CD4-positive, alpha-beta T cell (primary cell): ENCODE measurements at places on chromosomes 11 and 22. TPM values are rescaled to one million over a fixed set of nuclear protein-coding genes. Genes with fewer than 3 reads are reported as not detected.

GRCh38 chr22:49021926-49022815 is 805.5 kb downstream of the BRD1 start:
- DNase-seq: no peak

DNA sequence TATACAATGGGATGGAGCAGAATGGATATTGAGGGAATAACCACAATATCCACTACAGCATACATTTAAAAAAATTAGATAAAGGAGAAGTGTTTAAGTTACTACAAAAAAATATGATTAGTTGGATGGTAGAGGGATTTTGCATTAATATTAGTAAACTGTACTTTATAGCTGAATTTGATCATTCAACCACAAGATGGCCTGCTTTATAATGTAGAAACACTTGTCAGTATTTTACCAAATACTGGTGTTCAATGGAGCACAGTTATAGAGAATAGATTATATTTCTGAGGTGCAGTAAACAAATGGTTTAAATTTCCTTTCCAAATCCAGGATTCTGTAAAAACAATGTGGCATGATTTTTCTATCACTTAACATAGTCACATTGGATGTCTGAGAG is 818.8 kb upstream of the CHORDC1 start:
- no peak for DNase-seq

GRCh38 chr11:2072551-2073261 is 66.5 kb downstream of the IGF2 start:
- no peak for DNase-seq

- peak; percentile 90 for DNase-seq
Observed at GRCh38 chr11:66619080-66619554, 2.7 kb downstream of the RBM14 start.

SMCO4 gene
- total RNA-seq: 0.30 TPM

HTR3B gene
- total RNA-seq: not detected

DNA sequence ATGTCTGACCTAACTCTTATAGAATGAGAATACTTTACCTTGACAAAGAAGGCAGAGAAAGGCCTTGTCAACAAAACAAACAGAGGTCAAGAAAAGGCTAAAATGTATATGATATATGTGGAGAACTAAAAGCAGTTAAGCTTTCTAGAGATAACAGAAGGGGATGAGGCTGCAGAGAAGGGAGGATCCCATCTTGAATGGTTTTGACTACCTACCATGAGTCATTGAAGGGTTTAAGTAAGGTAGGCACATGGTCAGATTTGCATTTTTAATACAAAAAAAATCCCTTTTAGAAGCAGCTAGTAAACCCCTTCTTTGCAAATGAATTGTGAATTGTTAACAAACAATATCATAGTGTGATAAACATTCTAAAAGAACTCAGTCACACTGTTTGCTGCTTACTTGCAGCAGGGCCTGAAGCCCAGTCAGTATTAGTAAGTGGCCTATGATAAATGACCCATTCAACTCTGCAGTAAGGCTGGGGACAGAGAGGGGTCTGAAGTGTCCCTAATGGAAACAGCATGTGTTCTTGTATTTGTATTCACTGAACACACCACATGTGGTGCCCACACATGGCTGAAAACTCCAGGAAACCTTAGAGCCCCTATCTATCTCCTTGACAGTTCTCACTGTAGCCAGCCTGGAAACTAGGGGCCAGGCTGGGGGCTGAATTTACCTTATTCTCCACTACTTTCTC is 328.8 kb upstream of the PITPNB start:
- no peak for DNase-seq

MMP11 gene
- total RNA-seq: 2.3 TPM

DNA sequence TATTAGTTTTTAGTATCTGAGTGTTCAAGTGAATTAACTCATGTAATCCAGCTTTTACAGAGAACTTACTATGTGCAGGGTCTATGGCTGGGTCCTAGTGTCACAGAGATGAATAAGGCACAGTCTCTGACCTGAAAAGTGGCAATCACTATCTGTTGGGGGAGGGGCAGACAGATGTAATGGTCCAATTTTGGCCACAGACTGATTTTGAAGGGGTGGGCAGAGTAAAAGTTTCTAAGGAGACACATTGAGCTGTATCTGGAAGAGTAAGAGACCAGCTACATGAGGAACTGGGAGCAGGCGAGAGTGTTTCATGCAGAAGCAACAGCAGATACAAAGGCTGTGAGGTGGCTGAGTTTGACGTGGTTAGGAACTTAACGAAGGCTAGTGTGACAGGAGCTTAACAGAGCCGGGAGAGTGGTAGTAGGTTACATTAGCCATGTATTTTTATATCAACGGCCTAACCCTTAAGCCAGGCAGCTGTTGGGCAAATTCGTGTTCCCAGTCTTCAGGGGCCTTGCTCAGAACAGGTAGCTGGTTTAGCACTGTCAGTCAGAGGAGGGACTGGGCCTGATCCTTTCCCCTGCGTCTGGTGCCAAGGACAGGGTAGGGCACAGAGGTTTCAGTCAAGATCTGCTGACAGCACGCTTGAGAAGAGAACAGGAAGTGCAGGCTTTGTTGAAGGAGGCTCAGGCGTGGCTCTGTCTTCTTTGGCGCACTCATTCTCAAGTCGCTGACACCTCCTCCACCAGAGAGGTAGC is 1.4 kb upstream of the STIM1 start:
- DNase-seq: peak; percentile 82

GRCh38 chr11:84501750-84502149 is 1125.4 kb downstream of the DLG2 start:
- DNase-seq: no peak

GRCh38 chr11:46666516-46666915 is 33.9 kb downstream of the ARHGAP1 start:
- no peak for DNase-seq

GRCh38 chr11:119316016-119316728 is 758 bp downstream of the MCAM start:
- no peak for DNase-seq

DNA sequence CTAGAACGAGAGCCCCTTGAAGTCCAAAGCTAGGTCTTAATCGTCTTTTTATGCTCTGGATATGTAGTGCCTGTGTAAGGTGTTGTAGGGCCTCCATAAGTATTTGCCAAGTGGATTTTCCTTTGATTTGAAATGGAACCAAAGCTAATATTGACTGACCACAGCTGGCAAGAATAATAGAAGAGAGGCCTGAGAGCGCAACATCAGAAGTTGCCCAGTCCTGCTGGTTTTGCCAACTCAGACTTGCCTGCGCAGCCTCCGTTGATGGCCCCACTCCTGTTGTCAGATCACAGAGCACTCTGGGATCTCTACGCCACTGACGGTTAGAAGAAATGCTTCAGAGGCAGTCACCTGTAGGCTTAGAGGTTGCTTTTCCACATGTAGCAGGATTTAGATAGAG is 251.2 kb downstream of the TENM4 start:
- DNase-seq: no peak

APIP gene
- total RNA-seq: 8.3 TPM

GRCh38 chr11:132717824-132718223 is 814.5 kb downstream of the OPCML start:
- no peak for DNase-seq

GRCh38 chr11:119472186-119472855 is 49.3 kb upstream of the THY1 start:
- DNase-seq: no peak

DNA sequence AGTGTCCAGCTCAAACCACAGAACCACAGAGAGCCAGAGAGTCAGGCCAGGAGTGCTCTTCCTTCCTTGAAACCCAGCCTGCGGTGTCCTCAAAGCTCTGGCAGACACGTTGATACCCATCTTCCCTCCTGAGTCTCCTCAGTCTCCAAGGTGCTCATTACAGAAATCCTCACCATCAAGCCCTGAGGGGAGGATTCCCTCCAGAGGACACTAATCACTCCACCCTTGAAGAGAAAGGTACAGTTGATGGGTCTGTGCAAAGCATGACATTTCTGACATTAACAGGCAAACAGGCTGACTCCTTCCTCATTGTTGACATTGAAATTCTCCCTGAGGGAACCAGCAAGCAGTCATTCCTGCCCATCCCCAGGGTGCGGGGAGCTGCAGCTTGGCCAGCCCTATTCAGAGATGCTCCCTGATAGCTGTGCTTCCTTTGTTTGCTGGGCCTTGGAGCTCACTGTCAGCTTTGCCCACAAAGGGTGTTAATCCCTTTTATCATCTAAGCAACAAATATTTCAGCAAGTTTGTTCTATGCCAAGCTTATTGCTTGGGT is 101.7 kb upstream of the CSNK2A3 start:
- no peak for DNase-seq

OR51I1 gene
- total RNA-seq: not detected
